ENCODE measurements at places on chromosomes 3 and 15. TPM values are rescaled to one million over a fixed set of nuclear protein-coding genes. Genes with fewer than 3 reads are reported as not detected.

- 0 out of 2 replicates have a peak, but pooled peaks cover 1% of the 10 kb centered on the region for H3K36me3 ChIP-seq
- H3K4me1 ChIP-seq: peaks cover 11% of the 10 kb centered on the region
- no peak for DNase-seq
- no peak overlapping the region for H3K4me3 ChIP-seq
- H3K27ac ChIP-seq: peak overlapping the region; percentile 9
- H3K27me3 ChIP-seq: no peaks in the 10 kb centered on the region
Measured at GRCh38 chr15:66850078-66850991, 148.3 kb downstream of the SMAD6 start.

BLM gene
- total RNA-seq: 6.5 TPM

ALDH1A3 gene
- 5.0 TPM for total RNA-seq

- no peak for DNase-seq
- H3K36me3 ChIP-seq: no peaks in the 10 kb centered on the region
- H3K27me3 ChIP-seq: peaks cover 51% of the 10 kb centered on the region
- no peak overlapping the region for H3K4me3 ChIP-seq
- H3K4me1 ChIP-seq: peaks cover 1% of the 10 kb centered on the region
Measured at GRCh38 chr3:134796281-134797056, 1.4 kb downstream of the EPHB1 start.

DNA sequence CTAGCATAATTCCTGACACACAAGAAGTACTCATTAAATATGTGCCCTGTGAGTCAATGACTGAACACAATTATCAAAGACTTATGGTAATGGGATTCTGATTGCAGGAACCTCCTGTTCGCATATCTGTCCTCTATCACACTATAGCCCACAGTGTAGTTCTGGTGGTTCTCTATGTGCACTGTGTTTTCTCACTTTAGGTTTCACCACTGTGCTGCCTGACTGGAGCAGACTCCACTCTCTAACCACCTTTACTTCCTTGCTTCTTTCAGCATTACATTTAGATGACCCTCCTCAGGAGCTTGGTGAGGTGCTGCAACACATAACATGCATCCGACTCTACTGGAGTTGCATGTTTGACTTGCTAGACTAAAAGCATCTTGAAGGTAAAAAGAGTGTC is 777.1 kb downstream of the SQOR start:
- H3K27me3 ChIP-seq: no peaks in the 10 kb centered on the region
- no peaks in the 10 kb centered on the region for H3K4me1 ChIP-seq
- no peak for DNase-seq
- H3K27ac ChIP-seq: no peak overlapping the region

CCDC9B gene
- total RNA-seq: 19.7 TPM

USP50 gene
- total RNA-seq: not detected

- peaks cover 1% of the 10 kb centered on the region for H3K4me1 ChIP-seq
- peak; percentile 78 for DNase-seq
- H3K36me3 ChIP-seq: no peaks in the 10 kb centered on the region
- H3K27ac ChIP-seq: no peak overlapping the region
- H3K4me3 ChIP-seq: no peak overlapping the region
- peaks cover 6% of the 10 kb centered on the region for H3K27me3 ChIP-seq
Measured at GRCh38 chr3:72123908-72124441, 339.0 kb upstream of the PROK2 start.

SPSB4 gene
- total RNA-seq: not detected

FBXL22 gene
- total RNA-seq: 0.28 TPM

GRCh38 chr3:8574040-8574669 is 70.4 kb downstream of the SSUH2 start:
- DNase-seq: no peak
- no peak overlapping the region for H3K27ac ChIP-seq
- peaks cover 6% of the 10 kb centered on the region for H3K36me3 ChIP-seq
- H3K4me1 ChIP-seq: peaks cover 22% of the 10 kb centered on the region

DNA sequence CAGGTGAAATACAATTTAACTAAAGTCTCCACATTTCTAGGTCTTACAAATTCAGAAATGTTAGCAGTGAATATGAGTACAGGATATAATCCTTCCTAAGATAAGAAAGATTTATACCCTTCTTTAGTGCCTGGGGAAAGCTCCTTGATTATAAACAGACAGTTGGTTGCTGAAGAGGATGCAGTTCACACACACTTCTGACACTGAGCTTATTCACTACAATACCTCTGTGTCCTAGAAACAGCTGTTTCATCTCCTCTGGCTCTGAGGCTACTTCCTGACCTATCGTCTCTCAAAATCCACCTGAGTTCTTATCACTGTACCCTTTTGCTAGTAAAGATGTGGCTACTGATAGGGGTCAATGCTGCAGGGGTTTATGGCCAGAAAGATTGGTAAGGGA is 57.1 kb downstream of the TP63 start:
- no peak overlapping the region for H3K27ac ChIP-seq
- no peaks in the 10 kb centered on the region for H3K36me3 ChIP-seq
- H3K4me1 ChIP-seq: peaks cover 2% of the 10 kb centered on the region
- no peak overlapping the region for H3K4me3 ChIP-seq

DNA sequence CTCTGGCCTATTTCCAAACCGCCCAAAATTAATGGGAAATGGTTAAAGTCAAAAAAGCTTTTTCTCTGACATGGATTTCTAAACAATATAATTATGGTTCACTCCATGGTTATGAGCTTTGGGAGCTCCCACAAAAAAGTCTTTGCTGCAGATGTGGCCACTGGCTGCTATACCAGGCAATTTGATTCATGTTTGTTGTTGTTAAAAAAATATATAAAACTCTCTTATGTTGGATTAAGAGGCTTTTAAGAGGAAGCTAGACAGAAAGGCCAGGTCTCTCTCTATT is 258.6 kb downstream of the TIGIT start:
- DNase-seq: no peak
- peaks cover 7% of the 10 kb centered on the region for H3K4me1 ChIP-seq
- no peaks in the 10 kb centered on the region for H3K27me3 ChIP-seq

CCDC39 gene
- not detected for total RNA-seq

DNA sequence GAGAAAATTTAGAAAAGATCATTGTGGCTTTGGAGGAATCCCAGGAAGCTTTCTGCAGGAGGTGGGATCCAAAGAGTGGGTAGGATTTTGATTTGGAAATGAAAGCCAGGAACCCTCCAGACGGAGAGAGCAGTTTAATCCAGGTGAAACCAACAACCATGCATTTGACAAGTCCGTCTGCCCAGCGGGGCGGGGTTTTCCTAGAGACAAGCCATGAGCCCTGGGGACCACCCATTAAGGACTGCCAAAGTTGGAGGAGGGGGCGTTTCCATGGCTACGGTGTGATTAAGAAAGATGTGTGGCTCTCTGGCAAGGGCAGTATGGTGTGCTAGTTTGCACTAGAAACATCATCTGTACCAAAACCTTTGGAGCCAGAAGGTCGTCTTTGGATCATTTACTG is 53.4 kb downstream of the SRGAP3 start:
- no peaks in the 10 kb centered on the region for H3K36me3 ChIP-seq
- H3K27ac ChIP-seq: no peak overlapping the region
- no peaks in the 10 kb centered on the region for H3K4me1 ChIP-seq
- DNase-seq: no peak

GRCh38 chr3:127723011-127723567 is 50.3 kb downstream of the ABTB1 start:
- H3K36me3 ChIP-seq: peaks cover 14% of the 10 kb centered on the region
- no peaks in the 10 kb centered on the region for H3K27me3 ChIP-seq
- no peak overlapping the region for H3K27ac ChIP-seq
- H3K4me3 ChIP-seq: no peak overlapping the region

GRCh38 chr15:41966920-41967465 is 5.4 kb downstream of the EHD4 start:
- no peak overlapping the region for H3K4me3 ChIP-seq
- H3K4me1 ChIP-seq: peaks cover 11% of the 10 kb centered on the region
- DNase-seq: no peak
- no peaks in the 10 kb centered on the region for H3K27me3 ChIP-seq
- no peaks in the 10 kb centered on the region for H3K36me3 ChIP-seq

GRCh38 chr15:62857411-62857853 is 185.1 kb upstream of the TPM1 start:
- H3K4me1 ChIP-seq: peaks cover 5% of the 10 kb centered on the region
- no peak for DNase-seq
- no peaks in the 10 kb centered on the region for H3K27me3 ChIP-seq
- no peak overlapping the region for H3K4me3 ChIP-seq
- H3K27ac ChIP-seq: no peak overlapping the region

DNA sequence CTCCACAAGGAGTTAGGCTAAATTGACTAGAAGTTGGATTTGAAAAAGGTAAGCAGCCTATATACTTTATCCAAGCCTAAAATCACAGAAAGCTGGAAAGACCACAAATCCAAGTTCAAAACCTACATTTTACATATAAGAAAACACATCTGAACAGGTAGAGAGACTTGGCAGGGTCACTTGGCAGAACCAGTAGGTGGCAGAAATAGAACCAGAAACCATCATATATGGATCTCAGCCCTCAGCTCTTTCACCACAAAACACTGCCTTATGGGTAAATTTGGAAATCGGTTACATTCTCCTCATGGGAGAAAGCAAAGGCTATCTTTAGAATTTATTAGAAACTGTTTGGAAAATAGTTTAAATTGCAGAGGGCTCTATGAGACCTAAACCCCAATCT is 44.2 kb downstream of the MKRN2 start:
- H3K27me3 ChIP-seq: no peaks in the 10 kb centered on the region
- DNase-seq: no peak
- H3K4me3 ChIP-seq: no peak overlapping the region
- no peaks in the 10 kb centered on the region for H3K4me1 ChIP-seq
- no peak overlapping the region for H3K27ac ChIP-seq

- peak; percentile 75 for DNase-seq
- H3K4me1 ChIP-seq: peaks cover 4% of the 10 kb centered on the region
- H3K4me3 ChIP-seq: no peak overlapping the region
Measured at GRCh38 chr15:62035256-62035924, 24.9 kb downstream of the VPS13C start.

FILIP1L gene
- 19.9 TPM for total RNA-seq

- peaks cover 40% of the 10 kb centered on the region for H3K27me3 ChIP-seq
- peaks cover 5% of the 10 kb centered on the region for H3K4me1 ChIP-seq
- no peaks in the 10 kb centered on the region for H3K36me3 ChIP-seq
- no peak overlapping the region for H3K4me3 ChIP-seq
- H3K27ac ChIP-seq: no peak overlapping the region
- no peak for DNase-seq
Measured at GRCh38 chr3:193972832-193973231, 163.1 kb upstream of the HES1 start.

- no peak within 1 kb of the TSS for H3K27ac ChIP-seq
- DNase-seq: no peak
- H3K4me3 ChIP-seq: 0 out of 2 replicates have a peak within 1 kb of the TSS, but pooled peaks have one; percentile 7
- H3K27me3 ChIP-seq: peaks cover 14% of the 10 kb centered on the region
- H3K36me3 ChIP-seq: no peaks in the 10 kb centered on the region
Measured at GRCh38 chr3:194399166-194399565, at the start of gene GP5. Gene GP5 (minus strand): TSS chr3:194399266. CDS start chr3:194398282, 984 bp downstream.

- no peak overlapping the region for H3K4me3 ChIP-seq
- H3K36me3 ChIP-seq: no peaks in the 10 kb centered on the region
- DNase-seq: peak; percentile 24
- H3K4me1 ChIP-seq: no peaks in the 10 kb centered on the region
Measured at GRCh38 chr3:112470788-112471187, 28.5 kb downstream of the BTLA start.

- DNase-seq: peak; percentile 79
- H3K4me3 ChIP-seq: no peak overlapping the region
- H3K36me3 ChIP-seq: peaks cover 6% of the 10 kb centered on the region
- H3K4me1 ChIP-seq: peaks cover 3% of the 10 kb centered on the region
- no peak overlapping the region for H3K27ac ChIP-seq
Measured at GRCh38 chr15:41104234-41104633, 11.8 kb downstream of the INO80 start.

DPPA2 gene
- total RNA-seq: not detected

GRCh38 chr3:37661615-37662306 is 199.9 kb upstream of the CTDSPL start:
- no peaks in the 10 kb centered on the region for H3K4me1 ChIP-seq
- no peak overlapping the region for H3K27ac ChIP-seq
- H3K36me3 ChIP-seq: no peaks in the 10 kb centered on the region

ULK3 gene
- total RNA-seq: 11.8 TPM

GRCh38 chr3:64344721-64345207 is 119.5 kb upstream of the PRICKLE2 start:
- peak overlapping the region; percentile 77 for H3K27ac ChIP-seq
- no peak overlapping the region for H3K4me3 ChIP-seq
- H3K4me1 ChIP-seq: peaks cover 34% of the 10 kb centered on the region
- H3K27me3 ChIP-seq: no peaks in the 10 kb centered on the region
- no peaks in the 10 kb centered on the region for H3K36me3 ChIP-seq
- DNase-seq: peak; percentile 85

DNA sequence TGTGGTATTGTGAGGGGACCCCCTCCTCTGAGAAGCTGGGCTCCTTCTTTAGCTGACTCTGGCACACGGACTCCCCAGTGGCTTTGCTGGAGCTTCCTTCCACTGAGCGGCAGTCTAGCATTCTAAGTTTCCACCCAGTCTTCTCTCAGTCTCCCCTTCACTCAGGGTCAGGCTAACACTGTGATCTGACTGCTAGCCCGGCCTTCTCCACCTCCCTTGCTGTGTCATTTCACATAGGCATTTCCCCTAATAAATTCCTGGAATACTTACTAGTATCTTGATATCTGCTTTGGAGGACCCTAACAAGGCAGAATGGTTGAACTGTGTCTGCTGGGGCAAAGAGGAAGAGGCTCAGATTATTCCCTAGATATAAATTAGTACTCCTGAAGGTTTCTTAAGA is 106.2 kb upstream of the THBS1 start:
- no peak overlapping the region for H3K4me3 ChIP-seq
- H3K27ac ChIP-seq: peak overlapping the region; percentile 85
- H3K4me1 ChIP-seq: peaks cover 13% of the 10 kb centered on the region
- no peak for DNase-seq
- H3K36me3 ChIP-seq: no peaks in the 10 kb centered on the region
- no peaks in the 10 kb centered on the region for H3K27me3 ChIP-seq

- H3K27ac ChIP-seq: no peak overlapping the region
- no peak for DNase-seq
- H3K4me1 ChIP-seq: peaks cover 5% of the 10 kb centered on the region
- no peaks in the 10 kb centered on the region for H3K27me3 ChIP-seq
- H3K4me3 ChIP-seq: no peak overlapping the region
Measured at GRCh38 chr3:112627919-112628466, 12.9 kb downstream of the CCDC80 start.

DNA sequence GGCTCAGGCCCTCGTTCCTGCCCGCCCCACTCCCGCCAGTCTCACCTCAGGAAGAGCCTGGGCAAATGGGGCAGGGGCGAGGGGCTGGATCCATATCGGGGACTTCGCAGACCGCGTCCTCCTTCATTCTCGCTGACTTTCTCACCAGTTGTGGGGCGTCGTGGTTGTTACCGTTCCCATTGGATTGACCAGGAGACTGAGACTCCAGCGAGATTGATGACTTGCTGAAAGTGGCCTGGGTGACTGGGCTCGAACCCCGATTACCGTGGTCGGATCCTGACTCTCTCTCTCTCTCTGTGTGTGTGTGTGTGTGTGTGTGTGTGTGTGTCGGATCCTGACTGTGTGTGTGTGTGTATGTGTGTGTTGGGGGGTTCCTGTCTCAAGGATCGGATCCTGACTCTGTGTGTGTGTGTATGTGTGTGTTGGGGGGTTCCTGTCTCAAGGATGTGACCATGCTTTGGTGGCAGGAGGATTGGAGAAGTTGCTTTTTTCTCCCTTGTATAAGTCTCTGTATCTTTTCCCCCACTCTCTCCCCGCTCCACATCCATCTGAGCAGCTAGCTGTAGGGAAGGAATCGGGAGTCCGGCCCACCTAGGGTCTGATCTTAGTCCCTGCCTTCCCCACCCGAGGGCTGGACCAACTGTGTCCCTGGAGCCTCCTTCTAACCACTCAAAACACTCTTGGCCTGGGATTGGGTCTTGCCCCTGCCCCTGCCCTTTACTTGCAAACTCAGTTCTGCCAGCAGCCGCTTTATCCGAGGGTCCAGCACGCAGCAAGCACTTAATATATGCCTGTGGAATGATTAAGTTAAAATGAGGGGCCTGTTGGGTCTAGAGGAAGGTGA is 603 bp downstream of the PLEKHO2 start:
- peak overlapping the region; percentile 83 for H3K4me3 ChIP-seq
- peaks cover 21% of the 10 kb centered on the region for H3K4me1 ChIP-seq
